Bladder microvascular endothelial cell (primary cell): ENCODE measurements at places on chromosomes 2 and 18. TPM values are rescaled to one million over a fixed set of nuclear protein-coding genes. Genes with fewer than 3 reads are reported as not detected.

TMEM163 gene
- 0.16 and 1.5 TPM in 2 replicates for total RNA-seq

MAPRE3 gene
- total RNA-seq = 0.49 and 1.6 TPM in 2 replicates

PLEK gene
- total RNA-seq = 0.06 and 0.16 TPM in 2 replicates

HOXD11 gene
- total RNA-seq = not detected in 2 replicates

KCNF1 gene
- 0.16 and 3.1 TPM in 2 replicates for total RNA-seq
